AML-193 (cell line): ENCODE measurements at places on chromosomes 1 and 21.
A peak's percentile ranks its signal among the peaks of the same experiment; 100 is the strongest.

GRCh38 chr1:6027591-6027990 is 18.1 kb upstream of the KCNAB2 start:
- DNase-seq: peak; percentile 50

- no peak for DNase-seq
Measured at GRCh38 chr1:244761279-244761678, 74.2 kb upstream of the COX20 start.

GRCh38 chr1:245079021-245079609 is 75.7 kb upstream of the KIF26B start:
- DNase-seq: peak; percentile 59

GRCh38 chr1:40818264-40818961 is 34.8 kb downstream of the KCNQ4 start:
- DNase-seq: no peak

- no peak for DNase-seq
Measured at GRCh38 chr1:204102739-204103430, 30.0 kb downstream of the SOX13 start.

GRCh38 chr1:47334765-47335435 is 1.3 kb downstream of the CMPK1 start:
- DNase-seq: no peak
